ENCODE measurements at places on chromosomes 5 and 9.

DNA sequence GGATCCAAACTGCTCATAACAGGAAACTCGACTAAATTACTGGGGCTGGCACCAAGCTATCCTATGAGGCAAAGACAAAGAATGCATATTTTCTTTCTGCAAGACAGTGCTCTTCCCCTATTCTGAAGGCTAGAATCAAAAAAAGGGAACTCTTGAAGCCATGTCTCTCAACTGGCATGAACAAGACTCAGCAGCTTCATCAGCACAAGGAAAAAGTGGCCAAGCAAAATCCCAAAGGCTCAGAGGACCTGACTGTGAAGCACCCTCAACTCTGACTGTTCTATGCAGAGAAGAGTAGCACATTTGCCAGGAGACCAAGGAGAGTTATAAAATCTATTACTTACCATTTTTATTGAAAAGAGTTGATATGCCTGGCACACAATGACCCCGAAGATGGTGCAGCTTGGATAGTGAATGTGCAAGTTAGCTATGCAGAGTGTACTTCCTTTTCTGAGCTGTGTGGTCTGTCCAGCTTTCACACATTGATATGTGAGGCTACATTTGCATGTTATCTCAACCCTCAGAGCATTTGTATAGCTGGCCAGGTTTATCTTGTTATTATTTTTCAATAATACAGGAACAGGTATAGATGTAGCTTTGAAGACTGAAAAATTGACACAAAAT is 51.0 kb upstream of the FYB1 start:
- no peak for DNase-seq

DNA sequence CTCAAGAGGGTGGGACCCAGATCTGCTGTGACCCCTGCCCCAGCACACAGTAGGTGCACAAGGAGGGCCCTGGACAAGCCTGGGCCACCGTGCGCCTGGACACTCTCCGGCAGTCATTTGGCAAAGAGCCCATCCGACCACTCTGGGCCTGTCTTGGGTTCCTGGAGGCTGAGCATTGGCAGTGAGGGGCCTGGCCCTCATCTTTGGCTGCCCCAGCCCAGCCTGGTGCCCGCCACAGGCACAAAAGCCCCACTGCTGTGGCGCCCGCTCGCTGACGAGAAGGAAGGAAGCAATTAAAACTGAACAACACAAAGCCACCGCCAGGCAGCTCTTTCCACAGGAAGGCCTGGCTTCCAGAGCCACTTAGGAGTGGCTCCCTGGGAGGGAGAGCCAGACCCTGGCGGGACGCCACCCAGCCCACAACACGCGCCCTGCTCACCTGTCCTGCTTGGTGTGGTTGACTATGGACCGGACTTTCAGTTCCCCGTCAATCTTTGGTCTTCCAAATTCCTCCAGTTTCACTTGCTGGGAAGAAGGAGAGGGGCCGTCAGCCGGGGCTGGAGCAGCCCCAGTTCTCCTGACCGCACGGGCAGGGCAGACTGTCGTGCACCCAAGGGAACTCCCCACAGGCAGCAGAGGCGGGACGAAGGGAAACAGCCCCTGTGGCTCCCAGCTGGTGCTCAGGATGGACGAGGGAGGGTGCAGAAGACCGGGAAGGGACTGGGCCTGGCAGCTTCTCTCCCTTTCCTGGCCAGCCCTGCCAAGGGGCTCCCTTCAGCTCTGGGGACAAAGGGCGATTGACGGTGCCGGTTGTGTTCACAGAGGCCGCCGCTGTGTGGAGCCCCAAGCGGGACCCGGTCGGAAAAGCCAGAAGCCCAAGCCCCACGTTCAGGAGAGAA is 50.9 kb upstream of the SARDH start:
- no peak for DNase-seq

DNA sequence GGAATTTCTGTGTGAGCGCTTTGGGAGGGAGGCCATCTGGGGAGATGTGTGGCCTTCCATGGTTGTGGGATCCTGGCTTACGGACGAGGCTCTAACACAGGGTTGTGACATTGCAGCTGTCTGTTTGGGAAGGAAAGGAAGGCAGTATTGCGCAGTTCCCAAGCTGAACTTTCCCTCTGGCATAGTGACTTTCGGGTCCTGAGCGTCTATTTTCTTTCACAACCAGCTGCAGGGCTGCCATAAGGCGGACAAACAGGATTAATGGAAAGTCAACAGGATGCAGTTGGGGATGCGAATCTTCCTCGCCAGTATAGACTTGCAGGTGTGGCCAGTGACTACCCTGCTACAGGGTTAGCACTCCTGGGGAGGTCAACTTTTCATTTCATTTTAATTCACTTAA is 25.9 kb downstream of the CCT5 start:
- DNase-seq, result no peak

GRCh38 chr5:58902765-58903164 is 319.9 kb downstream of the RAB3C start:
- DNase-seq, result no peak

DNA sequence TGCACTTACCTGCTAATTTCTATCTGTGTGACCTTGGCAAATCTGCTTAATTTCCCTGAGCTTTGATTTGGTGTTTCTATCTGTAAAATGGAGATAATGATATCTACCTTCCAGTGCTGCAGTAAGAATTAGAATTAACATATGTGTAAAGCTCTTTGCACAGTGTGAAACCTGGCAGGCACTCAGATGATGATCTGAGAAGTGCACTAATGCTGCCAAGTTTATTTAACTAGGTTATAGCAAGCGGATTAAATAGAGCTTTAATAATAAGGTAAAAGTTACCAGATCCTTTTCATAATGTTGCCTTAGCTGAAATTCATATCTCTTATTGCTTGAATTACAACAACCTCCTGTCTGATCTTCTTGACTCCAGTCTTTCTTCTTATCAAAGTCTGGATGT is 315.3 kb upstream of the CD180 start:
- no peak for DNase-seq

DNA sequence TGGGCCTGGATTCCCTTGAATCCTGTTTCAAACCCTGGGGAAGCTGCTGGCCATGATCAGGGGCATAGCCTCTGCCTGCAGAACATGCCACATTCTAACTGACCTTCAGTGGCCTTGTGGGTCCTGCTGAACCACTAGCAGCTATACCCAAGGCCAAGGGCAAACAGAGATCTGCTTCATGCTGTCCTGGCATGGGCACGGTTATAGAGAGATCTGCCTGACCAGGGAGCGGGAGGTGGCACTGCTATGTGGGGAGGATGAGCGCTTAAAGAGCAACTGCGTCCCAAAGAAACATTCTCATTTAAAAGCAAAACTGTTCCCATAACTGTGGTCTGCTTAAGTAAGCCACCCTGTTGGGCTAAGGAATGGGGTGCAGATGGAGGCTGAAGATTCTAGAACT is 36.5 kb upstream of the SYNPO start:
- DNase-seq, result no peak

DNA sequence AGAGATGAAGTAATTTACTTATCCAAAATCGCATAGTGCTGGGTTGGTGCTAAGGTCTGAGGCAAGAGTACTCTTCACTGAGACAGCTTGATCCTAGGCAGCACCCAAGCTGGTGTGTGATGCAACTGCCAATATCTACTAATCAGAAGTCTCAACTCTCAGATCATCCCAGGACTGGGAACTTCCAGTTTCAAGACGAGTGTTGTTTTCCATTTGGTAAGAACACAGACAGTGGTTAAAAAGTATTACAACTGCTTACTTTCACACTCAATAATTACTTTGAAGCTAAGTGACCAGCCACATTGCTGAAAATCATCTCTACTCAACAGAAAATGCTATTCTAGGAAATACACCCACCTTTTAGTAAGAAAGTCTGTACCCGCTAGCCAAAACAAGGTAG is 45.3 kb downstream of the FBXW11 start:
- no peak for DNase-seq

DNA sequence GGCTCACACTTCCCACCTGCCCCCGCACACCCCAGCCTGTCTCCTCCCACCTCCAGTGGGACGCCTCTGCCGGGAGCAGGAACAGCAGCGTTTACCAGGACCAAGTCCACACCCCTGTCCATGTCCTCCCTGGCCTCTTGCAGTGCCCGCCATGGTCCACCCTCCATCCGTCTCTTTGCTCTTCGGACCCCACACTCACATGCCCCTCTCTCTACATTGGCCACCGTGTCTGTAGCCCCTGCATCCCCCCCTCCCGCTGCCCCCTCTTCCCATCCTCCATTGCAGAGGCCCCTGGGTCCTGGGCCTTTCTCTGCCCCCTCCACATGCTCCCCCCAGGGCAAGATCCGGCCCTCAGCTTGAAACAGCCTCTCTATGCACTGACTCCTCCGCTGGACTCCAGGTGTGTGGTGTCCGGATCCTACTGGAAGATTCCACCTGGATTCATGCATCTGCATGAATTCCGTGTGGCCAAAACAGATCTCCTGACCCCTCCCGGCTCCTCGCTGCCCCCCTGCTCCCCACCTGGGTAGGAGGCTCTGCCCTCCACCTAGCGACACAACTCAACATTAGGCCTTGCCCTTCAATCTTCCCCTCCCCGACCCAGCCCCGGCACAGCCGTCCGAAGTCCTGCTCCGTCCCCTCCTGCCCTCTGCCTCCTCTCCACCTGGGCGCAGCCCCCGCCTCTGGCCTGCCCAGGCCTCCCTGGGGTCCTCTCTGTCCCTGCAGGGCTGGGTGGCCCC is 168.5 kb downstream of the OLFM1 start:
- DNase-seq, result no peak

- DNase-seq, result no peak
Observed at GRCh38 chr5:146249801-146250200, 46.4 kb downstream of the RBM27 start.

GRCh38 chr5:122896598-122897282 is 51.3 kb downstream of the SNX24 start:
- DNase-seq, result peak; percentile 43

All from EH (cell line).